NCI-H1105 treated with DMSO at 0.1 percent for 48 hours (cell line): ENCODE measurements at places on chromosomes 13 and 19.

- DNase-seq = peak; percentile 19
Observed at GRCh38 chr13:40986101-40986856, 32.8 kb downstream of the ELF1 start.

DNA sequence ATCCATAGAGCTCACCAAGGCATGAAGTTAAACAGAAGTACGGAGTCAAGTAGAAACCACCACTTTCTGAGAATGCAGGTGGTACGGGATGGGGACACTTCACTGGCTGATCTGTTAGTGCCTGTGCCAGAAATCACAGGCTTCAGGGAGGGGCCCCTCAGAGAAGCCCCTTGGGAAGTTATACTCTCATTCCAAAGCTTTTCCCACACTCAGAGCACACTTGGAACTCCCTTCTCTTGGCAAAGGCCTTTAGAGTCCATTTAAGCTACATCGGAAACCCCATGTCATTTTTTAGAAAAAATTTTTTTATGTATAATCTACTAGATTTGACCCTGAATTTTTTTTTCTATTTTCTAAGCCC, 80.7 kb upstream of the WASF3 start:
- DNase-seq = no peak

GRCh38 chr13:21736926-21737325, 66.1 kb downstream of the FGF9 start:
- DNase-seq = no peak

DNA sequence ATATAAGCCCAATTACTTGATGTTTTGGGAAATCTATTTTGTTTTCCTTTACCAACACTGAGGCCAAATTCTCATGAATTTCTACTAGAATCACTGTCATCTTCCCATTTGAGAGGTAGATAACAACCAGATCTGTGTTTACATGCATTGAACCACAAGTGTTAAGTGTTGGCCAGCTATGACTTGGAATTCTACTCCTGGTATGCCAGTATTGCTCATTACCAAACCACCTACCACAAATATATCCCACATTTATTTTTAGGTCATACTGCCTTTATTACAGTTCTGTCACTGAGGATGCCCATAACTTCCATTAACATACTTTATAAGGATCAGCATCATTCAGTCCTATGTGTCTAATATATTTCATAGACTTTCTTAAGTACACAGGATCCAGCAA, 328.9 kb downstream of the DIAPH3 start:
- no peak for DNase-seq

DNA sequence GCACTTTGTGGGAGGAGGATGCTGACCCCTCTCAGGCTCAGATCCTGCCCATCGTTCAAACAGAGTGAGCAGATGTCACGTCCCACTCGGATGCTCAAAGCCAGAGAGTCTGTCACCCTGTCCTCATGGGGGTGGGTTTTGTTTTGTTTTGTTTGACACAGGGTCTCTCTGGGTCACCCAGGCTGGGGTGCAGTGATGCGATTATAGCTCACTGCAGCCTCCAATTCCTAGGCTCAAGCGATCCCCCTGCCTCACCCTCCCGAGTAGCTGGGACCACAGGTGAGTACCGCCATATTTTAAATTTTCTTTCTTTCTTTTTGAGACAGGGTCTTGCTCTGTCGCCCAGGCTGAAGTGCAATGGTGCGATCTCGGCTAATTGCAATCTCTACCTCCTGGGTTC, 4.0 kb downstream of the ADGRE2 start:
- DNase-seq = no peak

GRCh38 chr13:113882716-113883115, 18.8 kb upstream of the GAS6 start:
- DNase-seq = no peak

- DNase-seq = no peak
Observed at GRCh38 chr13:112928020-112928971, 40.7 kb upstream of the MCF2L start.

DNA sequence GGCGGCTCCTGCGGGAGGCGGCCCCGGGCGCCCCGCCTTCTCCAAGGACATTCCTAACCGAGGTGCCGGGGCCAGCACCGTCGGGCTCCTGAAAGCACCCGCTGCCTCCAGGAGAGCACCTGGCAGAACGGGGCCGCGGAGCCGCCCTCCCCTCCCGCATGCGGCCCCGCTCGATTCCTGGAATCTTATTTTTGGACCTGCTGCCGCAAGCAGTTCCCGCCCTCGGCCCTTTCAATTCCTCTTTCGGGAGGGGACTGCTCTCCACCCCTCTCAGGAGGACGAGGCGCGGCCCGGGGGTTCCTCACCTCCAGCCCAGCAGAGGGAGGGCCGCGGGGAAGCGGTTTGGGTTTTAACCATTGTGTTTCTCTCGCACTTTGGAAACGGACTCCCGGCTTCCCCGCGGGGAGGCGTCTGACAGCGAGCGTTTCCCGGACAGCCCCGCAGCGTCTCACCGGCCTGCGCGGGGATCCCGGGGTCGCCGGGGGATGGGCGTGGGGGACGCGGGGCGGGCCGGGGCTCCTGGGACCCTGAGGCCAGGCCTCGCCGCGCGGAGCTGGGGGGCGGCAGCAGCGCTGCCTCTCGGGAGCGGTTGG, 849 bp downstream of the GAS6 start:
- DNase-seq = peak; percentile 12

DNA sequence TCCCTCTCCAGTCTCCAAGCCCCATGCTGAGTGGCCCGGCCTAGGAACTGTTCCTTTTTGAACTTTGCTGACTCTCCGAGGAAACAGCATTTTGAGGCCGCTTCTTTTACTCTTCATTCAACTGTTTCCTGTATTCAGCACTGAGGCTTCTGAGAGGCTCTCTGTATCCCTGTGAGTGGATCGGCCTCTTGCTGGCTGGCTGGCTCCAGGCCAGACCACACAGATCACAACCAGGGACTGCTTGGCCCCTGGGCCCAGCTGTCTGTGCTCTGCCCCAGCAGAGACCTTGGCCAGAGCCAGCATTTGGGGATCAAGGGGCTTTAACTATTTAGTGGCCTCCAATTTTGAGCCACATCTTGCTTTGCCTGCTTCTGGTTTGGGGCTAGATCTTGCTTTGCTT, 75.6 kb upstream of the KL start:
- DNase-seq = no peak

DNA sequence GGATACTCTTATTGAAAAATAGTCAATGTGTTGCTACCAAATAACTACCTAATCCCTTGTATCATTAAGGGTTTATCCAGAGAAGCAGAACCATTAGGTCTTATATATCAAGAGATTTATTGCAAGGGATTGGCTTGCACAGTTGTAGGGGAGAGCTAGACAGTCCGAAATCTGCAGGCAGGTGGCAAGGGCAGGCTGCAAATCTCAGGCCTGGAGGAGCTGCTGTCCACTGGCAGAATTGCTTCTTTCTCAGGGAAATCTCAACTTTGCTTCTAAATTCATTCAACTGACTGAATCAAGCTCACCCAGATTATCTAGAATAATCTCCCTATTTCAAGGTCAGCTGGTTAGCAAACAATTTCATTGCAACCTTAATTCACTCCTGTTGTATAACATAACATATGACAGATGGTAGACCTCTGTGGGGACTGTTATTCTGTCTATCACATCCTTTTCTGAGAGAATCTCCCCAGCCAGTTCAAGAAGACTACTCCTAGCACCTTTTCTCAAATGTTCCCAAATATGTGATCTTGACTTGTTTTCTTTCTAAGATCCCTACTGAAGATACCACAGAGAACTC, 194.2 kb downstream of the NHLRC3 start:
- DNase-seq = no peak

DNA sequence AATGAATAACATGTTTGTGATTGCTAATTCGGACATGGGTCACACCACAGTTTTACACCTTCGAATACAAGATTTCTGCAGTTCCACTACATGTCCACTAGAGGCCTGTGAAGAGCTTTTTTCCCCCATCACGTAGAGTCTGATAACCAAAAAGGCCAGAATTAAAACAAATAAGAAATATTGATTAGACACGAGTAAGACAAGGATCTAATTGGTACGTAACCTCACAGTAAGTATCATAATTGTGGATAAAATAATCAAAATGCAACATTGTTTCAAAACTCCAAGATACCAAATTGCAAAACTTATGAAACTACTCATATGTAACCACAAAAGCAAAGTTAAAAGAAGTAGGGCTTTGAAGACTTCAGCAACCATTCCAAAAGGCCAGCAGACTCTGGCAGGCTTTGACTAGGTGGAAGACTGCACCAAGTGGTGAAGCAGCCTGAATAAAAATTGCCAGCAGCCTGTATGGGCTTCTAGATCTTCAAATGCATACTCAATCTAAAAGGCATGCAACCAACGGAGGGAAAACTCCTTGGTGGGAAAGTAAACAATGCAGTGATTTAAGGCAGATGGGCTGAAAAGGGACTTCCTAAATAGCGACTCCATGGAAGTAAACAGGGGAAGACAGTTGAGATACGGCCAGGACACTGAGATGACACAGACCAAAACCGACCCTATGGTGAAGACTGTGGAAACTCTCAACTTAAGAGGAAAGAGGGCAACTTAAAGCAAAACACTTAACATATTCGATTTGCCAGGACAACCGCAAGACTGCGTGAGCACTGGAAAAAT, 56.7 kb downstream of the STARD13 start:
- peak; percentile 29 for DNase-seq

DNA sequence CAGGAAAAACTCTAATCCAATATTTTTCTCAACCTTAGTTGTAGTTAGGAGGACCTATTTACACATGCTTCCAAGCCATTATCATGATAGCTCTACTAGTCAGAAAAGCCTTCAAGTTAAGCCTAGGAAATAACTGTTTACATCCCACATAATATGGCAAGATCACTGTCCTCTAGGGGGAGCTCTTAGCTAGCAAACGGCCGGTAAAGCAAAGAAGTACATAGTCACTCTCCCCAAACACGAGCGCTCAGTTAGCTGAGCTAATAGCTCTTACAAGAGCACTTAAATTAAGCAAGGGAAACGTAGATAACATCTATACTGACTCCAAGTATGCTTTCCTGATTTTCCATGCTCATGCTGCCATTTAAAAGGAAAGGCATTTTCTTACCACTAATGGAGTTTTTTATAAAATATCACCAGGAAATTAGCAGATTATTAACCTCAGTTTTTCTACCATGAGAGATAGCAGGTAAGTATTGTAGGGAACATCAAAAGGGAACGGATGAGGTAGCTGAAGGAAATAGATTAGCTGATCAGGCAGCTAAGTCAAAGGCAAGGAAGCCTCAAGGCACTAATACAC, 100.6 kb upstream of the PABPC3 start:
- peak; percentile 66 for DNase-seq

GRCh38 chr19:8081569-8082550, 29.3 kb downstream of the CCL25 start:
- DNase-seq = no peak

- no peak for DNase-seq
Observed at GRCh38 chr13:111011899-111012298, 97.0 kb upstream of the ANKRD10 start.

GRCh38 chr13:75760131-75761021, 124.2 kb downstream of the LMO7 start:
- DNase-seq = peak; percentile 22

- peak; percentile 70 for DNase-seq
Observed at GRCh38 chr19:14472202-14472938, 2.8 kb downstream of the PTGER1 start.

GRCh38 chr19:36686365-36687213, 823 bp upstream of the ZNF567 start:
- peak; percentile 42 for DNase-seq

GRCh38 chr13:39773833-39774232, 118.4 kb downstream of the COG6 start:
- no peak for DNase-seq

- no peak for DNase-seq
Observed at GRCh38 chr13:103941506-103942140, 875.4 kb upstream of the SLC10A2 start.

- DNase-seq = no peak
Observed at GRCh38 chr19:661427-662196, 1.4 kb downstream of the RNF126 start.

- DNase-seq = no peak
Observed at GRCh38 chr19:5692723-5693194, 2.7 kb downstream of the RPL36 start.

GRCh38 chr19:41531438-41532311, 44.3 kb upstream of the CEACAM21 start:
- no peak for DNase-seq

- DNase-seq = no peak
Observed at GRCh38 chr13:93413972-93414717, 187.5 kb downstream of the GPC6 start.

- no peak for DNase-seq
Observed at GRCh38 chr13:78714717-78715116, 55.8 kb upstream of the OBI1 start.

DNA sequence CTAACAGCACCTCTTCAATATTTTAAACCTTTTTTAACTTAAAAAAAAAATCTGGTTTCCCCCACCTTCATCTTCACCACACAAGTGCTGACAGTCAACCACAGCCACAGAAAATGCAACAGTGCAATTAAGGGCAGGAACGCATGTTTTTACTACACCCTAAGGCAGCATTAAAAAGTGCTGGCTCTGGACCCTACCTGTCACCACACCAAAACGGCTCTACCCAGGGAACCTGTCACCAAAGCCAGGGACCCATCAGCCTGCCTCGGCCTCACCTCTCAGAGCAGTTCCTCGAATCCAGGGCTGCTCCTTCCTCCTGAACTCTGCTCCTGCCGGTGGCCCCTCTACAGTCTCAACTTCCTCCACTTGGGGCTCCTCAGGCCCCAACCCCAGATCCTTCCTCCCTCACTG, 22.5 kb upstream of the SLC35E1 start:
- no peak for DNase-seq

DNA sequence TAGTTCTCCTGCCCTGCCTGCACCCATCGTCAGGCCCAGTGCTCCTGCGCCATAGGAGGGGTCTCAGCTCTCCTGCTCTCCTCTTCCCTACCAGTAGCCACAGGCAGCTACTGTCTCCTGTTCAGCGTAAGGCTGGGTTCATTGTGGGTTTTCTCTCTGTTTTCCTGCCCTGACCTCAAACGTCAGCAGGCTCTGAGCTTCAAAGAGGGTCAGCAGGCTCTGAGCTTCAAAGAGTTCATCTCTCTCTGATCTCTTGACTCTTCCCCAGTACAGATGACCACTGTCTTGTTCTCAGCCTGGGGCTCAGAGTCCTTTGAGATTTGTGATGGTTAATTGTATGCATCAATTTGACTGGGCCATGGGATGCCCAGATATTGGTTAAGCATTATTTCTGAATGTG, 4.6 kb upstream of the CPB2 start:
- no peak for DNase-seq

DNA sequence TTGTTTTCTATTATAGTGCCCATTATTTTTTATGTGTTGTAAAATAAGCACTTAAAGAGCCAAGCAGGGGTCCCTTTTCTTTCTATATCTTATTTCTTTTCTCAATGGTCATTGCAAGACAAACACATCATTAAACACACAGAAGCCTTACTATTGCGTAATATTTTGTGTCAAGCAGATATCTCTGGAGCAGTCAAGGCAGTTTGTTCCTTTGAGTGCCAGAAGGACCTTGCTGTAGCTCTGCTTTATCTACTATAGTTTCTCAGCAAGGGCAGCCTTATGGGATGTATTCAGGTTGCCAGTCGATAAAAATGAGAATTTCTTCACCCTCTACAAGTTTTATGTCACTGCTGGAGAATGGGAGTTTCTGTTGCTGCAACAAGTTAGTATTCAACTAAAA, 319.3 kb downstream of the TDRD3 start:
- DNase-seq = no peak
